Left kidney (tissue), 8 donors: ENCODE measurements at places on chromosomes 3 and 15. TPM values are rescaled to one million over a fixed set of nuclear protein-coding genes. Genes with fewer than 3 reads are reported as not detected.

Gene SLITRK3
- polyA plus RNA-seq: 0.23 TPM

Gene IL16
- 4.9 TPM for polyA plus RNA-seq

Gene ZCWPW2
- polyA plus RNA-seq: 2.8 TPM

Gene ZNF35
- 14.0 TPM for polyA plus RNA-seq

Gene TRPC1
- polyA plus RNA-seq: 14.4 TPM

Gene GCSAM
- polyA plus RNA-seq: 3.0 TPM

Gene NEK10
- polyA plus RNA-seq: 2.3 TPM

Gene FMN1
- polyA plus RNA-seq: 23.1 TPM

Gene CGNL1
- polyA plus RNA-seq: 63.7 TPM

Gene ENTPD3
- 2.9 TPM for polyA plus RNA-seq

Gene AMOTL2
- 75.0 TPM for polyA plus RNA-seq

Gene PTPN9
- 45.5 TPM for polyA plus RNA-seq

Gene NFKBIZ
- polyA plus RNA-seq: 16.5 TPM

Gene GRM2
- 0.52 TPM for polyA plus RNA-seq

Gene RHOV
- 1.7 TPM for polyA plus RNA-seq

Gene ATP8B4
- polyA plus RNA-seq: 3.8 TPM

Gene P2RY14
- polyA plus RNA-seq: 0.57 TPM

Gene GPR176
- polyA plus RNA-seq: 15.9 TPM

Gene CSTA
- 0.32 TPM for polyA plus RNA-seq

Gene CYFIP1
- polyA plus RNA-seq: 94.5 TPM

Gene SLC15A2
- 16.0 TPM for polyA plus RNA-seq

Gene UROC1
- polyA plus RNA-seq: 0.15 TPM

Gene CCDC51
- polyA plus RNA-seq: 24.6 TPM

Gene TRPM1
- 0.07 TPM for polyA plus RNA-seq

Gene FETUB
- polyA plus RNA-seq: 0.28 TPM

Gene CX3CR1
- 4.7 TPM for polyA plus RNA-seq

Gene LDHAL6B
- polyA plus RNA-seq: 0.23 TPM

Gene A4GNT
- polyA plus RNA-seq: 1.8 TPM
